ENCODE measurements at places on chromosomes 2 and 18.
A peak's percentile ranks its signal among the peaks of the same experiment; 100 is the strongest.

DNA sequence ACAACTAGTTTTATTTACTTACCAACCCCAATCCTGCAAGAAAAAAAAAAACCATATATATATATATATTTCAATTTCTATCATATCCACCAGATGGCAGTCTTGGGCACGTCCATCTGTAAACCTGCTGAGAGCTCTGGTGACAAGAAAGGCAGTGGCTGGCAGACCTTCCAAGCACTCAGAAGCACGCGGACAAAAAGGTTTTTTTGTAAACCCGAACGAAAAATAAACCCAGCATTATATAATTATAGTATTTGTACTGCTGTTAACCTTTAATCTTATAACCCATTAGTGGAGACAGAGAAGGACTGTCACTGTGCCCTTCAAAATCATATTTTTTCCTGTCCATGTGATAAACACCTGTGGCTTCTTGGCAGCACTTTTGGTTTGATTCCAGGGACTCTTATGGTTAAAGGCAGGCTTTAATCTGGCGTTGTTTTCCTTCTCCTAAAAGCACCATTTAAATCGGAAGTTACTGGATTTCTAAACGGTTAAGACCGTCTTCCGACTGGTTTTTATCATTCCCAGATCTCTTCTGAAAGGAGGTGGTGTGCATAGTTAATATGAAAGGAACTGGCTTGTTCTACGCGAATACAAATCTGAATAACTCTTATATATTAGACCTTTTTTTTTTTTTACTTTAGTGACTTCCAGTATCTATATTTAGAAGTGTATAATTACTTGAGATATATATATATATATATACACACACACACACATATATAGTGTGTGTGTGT, 31.0 kb upstream of the SLC3A1 start:
- DNase-seq: peak; percentile 79

DNA sequence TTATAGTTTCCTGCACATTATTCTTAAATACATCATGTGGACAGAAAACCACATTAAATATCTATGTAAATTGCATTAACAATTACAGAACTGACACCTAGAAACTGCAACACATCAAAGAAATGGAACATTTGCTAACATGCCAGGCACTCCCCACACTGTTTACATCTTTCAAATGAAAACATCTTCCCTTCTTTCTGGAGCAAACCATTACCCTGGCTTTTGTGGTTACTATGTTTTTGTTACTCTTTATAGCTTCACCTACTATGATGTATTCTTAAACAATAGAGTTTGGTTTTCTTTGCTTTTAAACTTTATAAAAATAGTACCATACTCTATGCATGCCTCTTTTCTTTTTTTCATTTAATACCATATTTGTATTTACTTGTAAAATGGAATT, 1894.5 kb upstream of the CELF4 start:
- no peak for DNase-seq

DNA sequence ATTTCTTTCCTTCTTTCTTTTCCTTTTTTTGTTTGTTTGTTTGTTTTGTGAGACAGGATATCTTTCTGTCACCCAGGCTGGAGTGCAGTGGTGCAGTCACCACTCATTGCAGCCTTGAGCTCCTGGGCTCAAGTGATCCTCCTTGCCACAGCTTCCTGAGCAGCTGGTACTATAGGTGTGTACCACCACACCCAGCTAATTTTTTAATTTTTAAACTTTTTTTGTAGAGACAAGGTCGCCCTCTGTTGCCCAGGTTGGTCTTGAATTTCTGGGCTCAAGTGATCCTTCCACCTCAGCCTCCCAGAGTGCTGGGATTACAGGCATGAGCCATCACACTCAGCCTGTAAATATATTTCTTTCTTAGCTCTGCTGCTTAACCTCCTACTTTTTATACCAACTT, 83.4 kb upstream of the CYP20A1 start:
- DNase-seq: peak; percentile 24

DNA sequence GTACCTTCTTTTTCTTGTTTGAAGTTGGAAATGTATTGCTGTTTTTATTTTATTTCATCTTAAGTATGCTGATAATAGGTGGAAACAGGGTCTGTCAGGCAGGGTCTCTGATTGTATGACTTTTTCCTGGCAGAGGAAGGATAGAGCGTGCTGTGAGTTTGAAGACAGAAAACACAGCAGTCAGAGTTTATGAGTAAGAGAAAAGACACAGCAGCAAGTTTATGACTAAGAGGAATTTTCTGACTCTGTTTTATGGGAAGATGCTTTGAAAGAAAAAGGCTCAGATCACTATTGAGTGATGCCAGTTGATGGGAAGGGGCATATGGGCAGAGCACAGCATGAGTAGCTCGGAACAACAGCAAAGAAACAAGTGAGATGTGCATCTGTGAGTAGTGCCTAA, 379.1 kb downstream of the MEIS1 start:
- DNase-seq: no peak

DNA sequence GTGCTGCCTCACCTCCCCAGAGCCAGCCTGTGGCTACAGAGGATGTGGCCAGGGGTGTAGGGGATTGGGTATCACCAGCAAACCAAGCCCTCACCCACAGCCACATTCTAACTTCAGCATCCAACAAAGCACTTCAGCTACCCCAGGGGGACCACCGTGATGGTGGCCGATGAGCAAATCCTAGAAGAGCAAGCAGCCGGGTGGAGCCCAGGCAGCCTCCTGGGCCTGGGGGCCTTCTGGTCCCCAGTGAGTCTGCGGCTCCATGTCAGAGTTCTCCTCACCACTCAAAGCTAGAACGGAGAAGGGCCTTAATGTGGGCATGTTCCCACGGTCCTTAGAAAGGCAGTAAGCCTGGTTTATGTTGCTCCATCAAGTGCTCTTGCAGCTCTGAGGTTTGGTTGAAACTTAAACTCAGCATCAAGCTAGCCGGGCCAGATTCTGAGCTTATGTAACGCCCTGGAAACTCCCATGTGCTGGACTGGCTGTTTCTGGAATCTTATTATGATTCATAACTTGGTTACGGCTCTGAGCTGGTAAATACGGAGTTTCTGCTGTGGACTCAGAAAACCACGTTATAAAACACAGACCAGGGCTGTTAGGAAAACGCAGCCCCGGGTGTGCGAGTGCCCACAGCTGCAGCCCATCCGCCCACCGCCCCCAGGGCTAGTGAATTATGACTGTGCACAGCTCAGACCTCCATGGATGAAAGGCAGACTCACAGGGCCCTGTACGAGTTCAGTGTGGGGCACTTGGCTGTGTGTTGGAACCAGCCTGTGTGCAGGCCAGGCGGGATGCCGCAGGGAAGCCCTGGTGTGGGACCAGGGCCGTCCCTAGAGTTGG, 99.8 kb downstream of the SEPTIN10 start:
- peak; percentile 62 for DNase-seq

DNA sequence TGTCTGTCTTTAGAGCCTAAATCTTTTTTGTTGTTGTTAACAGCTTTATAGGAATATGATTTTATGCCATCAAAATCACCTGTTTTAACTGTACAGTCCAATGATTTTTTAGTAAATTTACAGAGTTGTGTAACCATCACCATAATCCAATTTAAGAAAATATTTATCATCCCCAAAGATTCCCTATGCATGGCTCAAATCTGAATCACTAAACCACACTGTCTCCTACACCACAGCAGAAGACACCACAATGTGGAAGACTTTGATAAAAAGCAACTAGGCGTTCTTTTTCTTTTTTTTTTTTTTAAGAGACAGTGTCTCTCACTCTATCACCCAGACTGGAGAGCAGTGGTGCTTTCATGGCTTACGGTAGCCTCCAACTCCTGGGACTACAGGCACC, 99.6 kb downstream of the TXNL1 start:
- no peak for DNase-seq

- no peak for DNase-seq
These were observed 273.7 kb upstream of the KLHL29 start for GRCh38 chr2:23111263-23111662.

DNA sequence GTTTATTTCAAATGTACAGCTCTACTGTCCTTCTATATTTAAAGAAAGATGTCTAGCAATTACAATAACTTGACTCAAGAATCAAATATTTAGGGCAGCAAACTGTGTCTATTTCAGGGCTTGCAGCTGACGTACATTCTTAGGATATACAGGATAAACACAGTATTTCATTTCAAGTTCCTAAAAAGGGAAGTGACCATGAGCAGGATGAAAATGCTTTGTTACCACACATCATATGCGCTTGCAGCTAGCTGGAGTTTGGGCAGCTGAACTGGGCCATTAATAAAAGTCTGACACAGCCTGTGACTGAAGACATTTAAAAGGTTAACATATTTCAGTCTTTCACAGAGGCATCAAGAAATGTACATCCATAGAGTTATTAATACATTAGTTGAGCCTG, 264.6 kb upstream of the TRIB2 start:
- no peak for DNase-seq

DNA sequence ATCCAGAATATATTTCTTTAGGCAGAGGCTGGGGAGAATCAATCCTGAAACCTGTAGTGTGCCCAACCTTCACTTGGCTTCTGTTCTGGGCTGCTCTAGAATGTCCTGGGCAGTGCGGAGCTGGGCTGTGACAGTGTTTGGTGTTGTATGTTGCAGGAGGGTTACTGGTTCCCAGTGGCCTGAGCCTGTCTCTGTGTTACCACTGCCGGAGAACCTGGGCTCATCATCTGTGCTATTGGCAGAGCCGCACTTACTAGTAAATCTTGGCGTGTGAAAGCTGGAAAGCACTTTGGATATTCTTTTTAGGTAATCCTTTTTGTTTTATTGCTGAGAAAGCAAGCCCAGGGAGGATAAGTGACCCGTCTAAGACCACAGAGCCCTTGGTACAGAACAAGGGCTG, 412.9 kb downstream of the SLC4A3 start:
- DNase-seq: no peak

DNA sequence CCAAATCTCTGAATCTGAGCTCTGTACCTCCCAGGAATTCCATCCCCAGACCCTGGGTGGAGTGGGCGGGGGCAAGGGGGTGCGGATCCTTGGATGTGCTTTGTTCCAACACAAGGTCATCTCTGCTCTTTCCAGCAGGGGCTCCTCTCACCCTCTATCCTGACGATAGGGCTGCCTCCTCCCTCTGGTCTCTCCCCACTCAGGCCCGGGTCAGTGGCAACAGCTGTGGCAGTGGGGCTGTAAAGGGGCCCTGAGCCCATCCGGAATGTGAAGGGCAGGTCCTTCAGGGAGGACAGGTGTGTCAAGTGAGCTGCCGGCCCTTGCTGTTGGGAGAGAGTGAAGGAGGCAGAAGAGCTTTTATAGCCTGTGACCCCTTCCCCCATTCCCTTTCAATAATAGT, 167.8 kb downstream of the CELF4 start:
- DNase-seq: no peak

GRCh38 chr2:60104514-60105505, 448.6 kb downstream of the BCL11A start:
- DNase-seq: peak; percentile 3

DNA sequence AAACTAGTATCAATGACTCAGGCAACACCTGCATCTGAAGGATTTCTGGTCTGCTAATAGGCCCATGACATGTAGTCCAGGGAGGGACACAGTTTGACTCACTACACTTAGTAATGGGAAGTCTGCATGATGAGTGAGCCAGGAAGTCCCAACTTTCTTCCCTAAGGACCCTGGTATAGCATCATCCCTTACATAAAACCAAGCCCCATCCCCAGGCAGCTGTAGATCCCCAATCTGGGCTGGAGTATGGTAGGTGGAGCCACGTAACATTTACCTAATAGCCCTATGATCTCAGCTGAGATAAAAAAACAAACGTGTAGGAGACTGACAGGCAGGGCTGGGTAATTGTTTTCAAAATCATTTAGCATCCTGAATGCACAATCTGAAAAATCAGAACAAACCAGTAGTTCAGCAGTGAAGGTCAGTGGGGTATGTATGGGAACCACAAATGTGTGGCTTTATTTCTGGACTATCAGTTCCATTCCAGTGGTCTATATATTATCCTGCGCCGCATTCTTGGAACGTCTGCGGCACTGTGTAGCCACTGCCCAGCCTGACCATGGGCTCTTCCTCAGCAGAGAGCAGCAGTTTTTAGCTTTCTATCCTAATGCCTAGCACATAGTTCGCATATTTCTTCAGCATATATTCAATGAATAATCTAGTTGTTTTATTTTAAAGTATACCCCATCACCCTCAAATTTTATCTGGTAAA, 33.5 kb downstream of the EPB41L3 start:
- peak; percentile 17 for DNase-seq

- DNase-seq: no peak
These were observed 109.6 kb upstream of the CYRIA start for GRCh38 chr2:16774980-16775898.

- no peak for DNase-seq
These were observed 158.6 kb upstream of the HS6ST1 start for GRCh38 chr2:128477026-128477820.

DNA sequence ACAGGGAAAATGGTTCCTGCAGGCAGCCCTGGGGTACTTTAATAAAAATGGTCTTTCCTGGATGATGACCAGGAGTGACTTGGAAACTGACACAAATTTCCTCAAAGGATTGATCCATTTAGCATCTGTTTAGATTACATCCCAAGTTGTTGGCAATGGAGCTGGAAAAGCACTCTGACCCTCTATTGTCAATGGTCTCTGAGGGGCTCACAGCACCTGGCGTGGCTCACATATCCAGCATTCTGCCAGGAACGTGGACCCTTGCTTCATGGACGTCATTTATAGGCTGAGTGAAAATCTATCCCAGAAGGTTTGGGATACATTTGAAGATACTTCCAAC, 43.8 kb downstream of the SERTAD2 start:
- no peak for DNase-seq

DNA sequence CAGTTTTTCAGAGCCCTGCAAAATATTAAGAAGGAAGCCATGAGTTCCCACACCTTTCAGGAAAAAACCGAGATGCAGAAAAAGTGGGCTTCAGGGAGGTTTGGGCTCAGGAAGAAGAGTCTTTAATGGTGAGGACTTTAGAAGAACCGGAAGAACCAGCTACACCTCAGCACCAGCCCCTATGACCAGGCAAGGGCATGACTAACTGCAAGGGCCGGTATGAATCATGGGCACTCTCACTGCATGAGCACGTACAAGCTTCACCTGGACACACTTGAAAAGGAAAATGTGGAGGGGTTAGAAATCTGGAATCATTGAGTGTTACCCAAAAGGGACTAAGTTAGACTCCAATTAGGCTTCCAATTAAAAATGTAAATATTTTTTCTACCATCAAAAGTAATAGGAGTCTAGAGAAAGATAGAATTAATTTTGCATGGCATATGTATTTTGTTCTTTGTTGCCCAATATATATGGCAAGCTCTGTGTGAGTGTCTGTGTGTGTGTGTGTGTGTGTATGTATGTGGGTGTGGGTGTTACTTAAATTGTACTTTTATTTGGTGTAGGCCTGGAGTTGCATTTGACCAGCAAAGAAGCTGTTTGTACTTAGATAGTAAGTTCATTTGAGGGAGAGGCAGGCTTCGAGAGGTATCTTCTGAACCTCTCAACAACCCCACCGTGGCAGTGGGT, 66.5 kb upstream of the THUMPD2 start:
- DNase-seq: peak; percentile 94

DNA sequence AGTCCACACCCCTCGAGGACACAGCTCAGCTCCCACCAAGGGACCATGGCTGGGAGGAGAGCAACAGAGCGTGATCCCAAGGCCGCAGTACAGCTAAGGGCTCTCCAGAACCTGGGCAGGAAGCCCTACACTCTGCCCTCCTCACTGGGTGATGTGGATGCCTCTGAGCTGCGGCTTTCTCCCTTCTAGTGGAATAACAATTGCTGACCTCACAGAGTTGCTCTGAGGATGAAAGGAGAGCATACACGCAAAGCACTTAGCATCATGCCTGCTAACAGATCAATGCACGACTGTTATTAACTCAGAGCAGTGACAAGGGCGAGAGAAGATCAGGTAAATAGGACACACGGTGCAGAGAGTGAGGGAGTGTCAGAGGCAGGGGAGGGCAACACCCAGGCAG, 74.2 kb downstream of the ZFP36L2 start:
- no peak for DNase-seq

- DNase-seq: no peak
These were observed 28.5 kb downstream of the GPR55 start for GRCh38 chr2:230896346-230897115.

All from PC-3 (cell line).